Upper lobe of right lung (tissue), 1 donor: ENCODE measurements at places on chromosomes 6 and 20. TPM values are rescaled to one million over a fixed set of nuclear protein-coding genes. Genes with fewer than 3 reads are reported as not detected.

TTBK1 gene
- 0.17 TPM for total RNA-seq

CST4 gene
- not detected for total RNA-seq

GRCh38 chr20:47278907-47279348 is 77.6 kb downstream of the ZMYND8 start:
- DNase-seq = no peak
- no peaks in the 10 kb centered on the region for H3K27me3 ChIP-seq
- peaks cover 17% of the 10 kb centered on the region for H3K4me1 ChIP-seq
- no peak overlapping the region for H3K27ac ChIP-seq
- H3K36me3 ChIP-seq = peaks cover 65% of the 10 kb centered on the region
- no peak overlapping the region for H3K4me3 ChIP-seq

DNA sequence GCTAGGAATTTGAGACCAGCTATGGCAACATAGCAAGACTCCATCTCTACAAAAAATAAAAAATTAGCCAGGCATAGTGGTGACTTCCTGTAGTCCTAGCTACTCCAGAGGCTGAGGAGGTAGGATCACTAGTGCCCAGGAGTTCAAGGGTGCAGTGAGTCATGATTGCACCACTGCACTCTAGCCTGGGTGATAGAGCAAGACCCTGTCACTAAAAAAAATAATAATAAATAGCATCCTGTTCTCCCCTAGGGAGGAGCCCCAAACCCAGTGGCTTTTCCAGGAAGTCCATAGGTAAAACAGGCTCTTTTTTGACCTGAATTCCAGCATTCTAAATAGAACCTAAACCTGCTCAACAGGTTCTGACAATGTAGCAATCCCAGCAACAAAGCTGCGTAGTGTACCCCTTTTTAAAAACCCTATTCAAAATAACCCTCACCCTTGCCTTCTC is 192.0 kb downstream of the ALDH8A1 start:
- no peaks in the 10 kb centered on the region for H3K4me1 ChIP-seq
- no peak overlapping the region for H3K4me3 ChIP-seq
- no peak overlapping the region for H3K27ac ChIP-seq

GRCh38 chr20:58891718-58892140 is 39.2 kb downstream of the GNAS start:
- H3K27me3 ChIP-seq = no peaks in the 10 kb centered on the region
- no peak for DNase-seq
- peak overlapping the region; percentile 65 for H3K4me3 ChIP-seq
- peaks cover 39% of the 10 kb centered on the region for H3K4me1 ChIP-seq
- H3K27ac ChIP-seq = peak overlapping the region; percentile 94
